PC-3 (cell line): ENCODE measurements at places on chromosomes 12 and 14. TPM values are rescaled to one million over a fixed set of nuclear protein-coding genes. Genes with fewer than 3 reads are reported as not detected.

Gene GSC
- total RNA-seq: not detected in 2 replicates

Gene MARK3
- total RNA-seq: 69.9 and 73.4 TPM in 2 replicates

Gene GPD1
- total RNA-seq: 0.11 and 0.40 TPM in 2 replicates

Gene ARID2
- 15.4 and 25.0 TPM in 2 replicates for total RNA-seq

Gene KRT73
- not detected in 2 replicates for total RNA-seq

Gene TRHDE
- 16.5 and 17.7 TPM in 2 replicates for total RNA-seq

Gene TAS2R20
- 0.11 and 0.46 TPM in 2 replicates for total RNA-seq

Gene PPP2R5C
- total RNA-seq: 92.9 and 96.1 TPM in 2 replicates

Gene GLT8D2
- 1.6 TPM in 2 replicates for total RNA-seq

Gene SNRNP35
- 15.9 and 22.9 TPM in 2 replicates for total RNA-seq

Gene STXBP6
- total RNA-seq: 0.40 TPM in 1 of 2 replicates, not detected in the other

Gene GLS2
- total RNA-seq: 4.0 and 7.3 TPM in 2 replicates

Gene TTC9
- total RNA-seq: 3.6 and 4.1 TPM in 2 replicates

Gene SDR9C7
- total RNA-seq: not detected in 2 replicates

Gene ITGB7
- total RNA-seq: 1.9 and 3.4 TPM in 2 replicates

Gene TAPBPL
- total RNA-seq: 0.47 and 1.8 TPM in 2 replicates

Gene KRT82
- 0.29 TPM in 1 of 2 replicates, not detected in the other for total RNA-seq
